ENCODE measurements at places on chromosomes 7 and 10. TPM values are rescaled to one million over a fixed set of nuclear protein-coding genes. Genes with fewer than 3 reads are reported as not detected.

DNA sequence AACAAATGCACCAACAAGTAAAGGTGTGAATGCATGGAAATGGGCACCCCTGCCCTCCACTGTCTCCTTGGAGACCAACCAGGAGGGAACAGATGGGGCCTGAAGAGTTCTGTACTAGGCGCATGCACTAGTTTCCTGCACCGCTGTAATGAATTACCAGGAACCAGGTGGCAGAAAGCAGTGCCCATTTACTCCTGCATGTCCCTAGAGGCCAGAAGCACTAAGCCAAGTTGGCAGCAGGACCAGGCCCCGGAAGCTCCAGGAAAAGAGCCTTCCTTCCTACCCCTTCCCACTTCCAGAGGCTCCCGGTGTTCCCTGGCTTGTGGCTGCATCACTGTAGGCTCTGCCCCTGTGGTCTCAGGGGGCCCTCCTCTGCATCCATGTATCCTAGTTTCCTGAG is 237.5 kb upstream of the PPP2R2D start:
- no peak overlapping the region for H3K27ac ChIP-seq
- no peaks in the 10 kb centered on the region for H3K4me1 ChIP-seq
- H3K36me3 ChIP-seq = no peaks in the 10 kb centered on the region

DNA sequence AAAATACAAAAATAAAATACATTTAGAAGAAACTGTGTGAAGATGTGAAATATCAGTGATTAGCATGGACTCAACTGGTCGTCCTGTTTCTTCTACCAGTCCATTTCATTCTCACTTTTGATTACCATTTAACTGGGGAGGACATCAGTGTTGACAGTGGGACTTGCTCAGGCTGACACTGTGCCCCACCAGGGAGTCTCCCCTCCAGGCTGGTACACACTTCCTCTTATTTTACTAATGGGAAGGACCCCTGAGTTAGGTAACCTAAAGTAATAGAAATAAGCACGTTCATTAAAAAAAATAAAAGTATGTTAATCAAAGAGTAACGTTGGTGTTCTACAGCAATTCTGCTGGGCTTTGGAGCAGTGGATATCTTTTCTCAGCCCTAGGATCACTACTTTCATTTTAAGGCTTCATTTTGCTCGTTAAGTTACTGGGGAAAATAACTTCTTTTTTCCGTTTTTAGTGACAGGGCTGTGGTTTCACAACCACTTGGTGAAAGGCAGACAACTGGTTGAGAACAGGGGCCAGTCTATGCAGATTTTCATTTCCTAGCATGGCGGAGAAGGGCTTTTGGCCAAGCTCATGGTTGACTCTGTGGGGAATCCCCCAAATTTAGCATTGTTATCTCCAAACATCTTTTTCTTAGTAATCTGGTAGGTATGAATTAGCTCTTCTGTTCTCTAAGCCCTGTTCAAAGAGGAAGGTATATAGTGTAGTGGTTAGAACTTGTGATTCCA is 2.1 kb downstream of the SNX10 start:
- H3K27me3 ChIP-seq = peaks cover 13% of the 10 kb centered on the region
- H3K4me1 ChIP-seq = no peaks in the 10 kb centered on the region
- DNase-seq = no peak
- no peak overlapping the region for H3K4me3 ChIP-seq

The HOXA13 gene
- total RNA-seq = not detected

The LRGUK gene
- under 0.01 TPM for total RNA-seq

- H3K27me3 ChIP-seq = peaks cover 2% of the 10 kb centered on the region
- H3K36me3 ChIP-seq = no peaks in the 10 kb centered on the region
- no peaks in the 10 kb centered on the region for H3K4me1 ChIP-seq
These were observed 14.0 kb downstream of the CYP3A7 start for GRCh38 chr7:99720800-99721595.

The PHKG1 gene
- total RNA-seq = 0.72 TPM

- no peak for DNase-seq
- H3K36me3 ChIP-seq = no peaks in the 10 kb centered on the region
- no peaks in the 10 kb centered on the region for H3K4me1 ChIP-seq
- no peaks in the 10 kb centered on the region for H3K27me3 ChIP-seq
- no peak overlapping the region for H3K27ac ChIP-seq
These were observed 202.0 kb upstream of the DGKB start for GRCh38 chr7:15104411-15105092.

The CUBN gene
- 0.83 TPM for total RNA-seq

DNA sequence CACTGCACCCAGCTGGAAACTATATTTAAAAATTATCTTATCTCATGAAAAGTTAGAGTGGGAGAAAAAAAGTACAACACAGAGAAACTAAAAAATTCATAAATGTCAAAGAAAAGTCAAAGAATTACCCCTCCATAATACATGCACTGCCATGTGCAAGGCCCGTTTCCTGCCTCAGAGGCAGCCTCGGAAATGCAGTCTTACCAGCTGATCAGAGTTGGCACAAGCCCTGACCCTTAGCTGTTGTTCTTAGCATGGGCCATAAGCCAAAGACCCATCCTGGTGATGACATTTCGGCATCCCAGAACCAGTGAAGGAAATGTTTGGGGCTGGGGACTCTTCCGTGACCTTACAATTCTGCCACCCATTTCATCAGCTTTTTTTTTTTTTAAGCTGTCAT is 21.6 kb downstream of the RBM48 start:
- no peaks in the 10 kb centered on the region for H3K36me3 ChIP-seq
- no peaks in the 10 kb centered on the region for H3K27me3 ChIP-seq
- no peak overlapping the region for H3K27ac ChIP-seq
- no peak for DNase-seq

DNA sequence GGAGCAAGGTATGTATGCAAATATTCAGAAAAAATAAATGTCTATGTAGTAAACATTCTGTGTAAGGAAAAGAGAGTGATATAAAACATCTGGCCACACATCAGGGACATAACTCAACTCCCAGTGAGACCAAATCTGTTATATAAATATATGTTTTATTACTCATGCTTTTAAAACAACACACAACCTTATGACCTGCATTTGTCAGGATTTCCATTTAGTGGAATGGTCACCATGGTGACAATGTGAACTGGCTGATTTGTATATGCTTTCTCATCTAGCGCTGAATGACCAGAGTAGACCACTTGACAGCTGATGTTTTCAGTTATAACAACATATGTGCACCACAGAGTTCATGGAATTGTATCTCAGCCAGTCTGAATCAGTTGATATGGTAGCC is 551.7 kb downstream of the HTR7 start:
- peaks cover 2% of the 10 kb centered on the region for H3K4me1 ChIP-seq
- no peaks in the 10 kb centered on the region for H3K36me3 ChIP-seq
- no peak overlapping the region for H3K27ac ChIP-seq
- H3K27me3 ChIP-seq = no peaks in the 10 kb centered on the region
- no peak overlapping the region for H3K4me3 ChIP-seq

The HOXA10 gene
- total RNA-seq = 0.28 TPM

- H3K36me3 ChIP-seq = no peaks in the 10 kb centered on the region
- no peak for DNase-seq
- no peaks in the 10 kb centered on the region for H3K4me1 ChIP-seq
- no peak overlapping the region for H3K27ac ChIP-seq
- H3K4me3 ChIP-seq = no peak overlapping the region
These were observed 70.5 kb upstream of the ADGRA1 start for GRCh38 chr10:133017203-133017601.

GRCh38 chr7:45237788-45238461 is 80.3 kb downstream of the RAMP3 start:
- DNase-seq = no peak
- no peak overlapping the region for H3K27ac ChIP-seq

DNA sequence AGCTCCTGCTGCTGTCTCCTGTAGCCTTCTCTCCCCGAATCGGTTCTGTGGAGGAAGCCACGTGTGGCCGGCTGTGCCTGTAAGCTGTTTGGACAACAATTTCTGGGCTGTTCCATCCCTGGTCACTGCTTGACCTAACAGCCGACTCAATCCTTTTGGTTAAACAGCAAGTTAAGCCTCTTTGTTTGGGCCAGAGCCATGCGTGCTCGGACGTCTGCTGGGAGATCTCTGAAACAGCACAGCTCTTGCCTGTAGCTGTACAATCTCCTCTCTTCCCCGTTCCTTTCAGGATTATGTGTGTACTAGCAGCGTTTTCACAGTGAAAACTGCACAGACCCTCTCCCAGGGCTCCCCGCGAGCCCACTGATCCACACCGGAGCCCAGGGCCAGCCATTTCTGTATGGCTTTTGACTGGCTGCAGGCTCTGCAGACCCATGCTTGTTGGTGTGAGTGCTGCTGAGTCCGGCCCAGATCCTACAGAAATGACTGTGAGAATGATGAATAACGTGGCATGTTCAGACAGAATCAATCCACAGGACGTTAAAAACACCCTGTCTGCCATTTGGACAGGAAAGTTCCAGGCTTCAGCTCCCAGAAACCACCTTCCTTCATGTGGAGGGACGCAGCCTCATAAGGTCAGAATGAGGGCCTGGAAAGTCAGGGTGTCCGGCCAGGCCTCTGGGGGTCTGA is 428.6 kb upstream of the ADARB2 start:
- H3K36me3 ChIP-seq = no peaks in the 10 kb centered on the region
- H3K4me1 ChIP-seq = no peaks in the 10 kb centered on the region
- H3K27me3 ChIP-seq = no peaks in the 10 kb centered on the region
- H3K4me3 ChIP-seq = no peak overlapping the region
- H3K27ac ChIP-seq = no peak overlapping the region

The IL6 gene
- total RNA-seq = 18.3 TPM

DNA sequence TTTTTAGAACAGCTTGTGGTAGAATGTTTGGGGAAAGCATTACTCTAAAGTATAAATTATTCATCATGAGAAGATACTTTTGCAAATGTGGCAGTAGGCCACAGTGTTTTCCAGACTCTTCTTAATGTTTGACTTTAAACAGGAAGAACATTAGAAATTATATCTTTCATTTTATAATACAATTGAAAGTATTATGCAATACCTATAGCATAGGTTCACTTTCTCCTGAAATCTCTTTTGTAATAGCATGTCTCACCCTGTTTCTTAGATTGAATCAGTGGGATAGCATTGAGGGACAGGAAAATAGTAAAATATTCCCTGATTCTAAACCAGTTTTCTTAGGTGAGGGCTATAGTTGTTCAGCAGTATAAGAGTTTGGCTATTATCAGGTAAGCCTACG is 23.1 kb downstream of the ANKIB1 start:
- H3K4me3 ChIP-seq = no peak overlapping the region
- no peak overlapping the region for H3K27ac ChIP-seq
- no peaks in the 10 kb centered on the region for H3K4me1 ChIP-seq
- no peaks in the 10 kb centered on the region for H3K27me3 ChIP-seq

The PHYHIPL gene
- total RNA-seq = not detected
